ENCODE measurements at places on chromosomes 6 and 20. TPM values are rescaled to one million over a fixed set of nuclear protein-coding genes. Genes with fewer than 3 reads are reported as not detected.

WFDC2 gene
- total RNA-seq, result not detected

CLVS2 gene
- total RNA-seq, result not detected

GLP1R gene
- not detected for total RNA-seq

BNIP5 gene
- total RNA-seq, result not detected

IPCEF1 gene
- total RNA-seq, result 0.88 TPM

TSPO2 gene
- total RNA-seq, result not detected

KCNK16 gene
- total RNA-seq, result not detected
